ENCODE measurements at places on chromosomes 2 and 18. TPM values are rescaled to one million over a fixed set of nuclear protein-coding genes. Genes with fewer than 3 reads are reported as not detected.

The IKZF2 gene
- polyA plus RNA-seq: 0.10 TPM

The LYPD6 gene
- not detected for polyA plus RNA-seq

The MROH2A gene
- polyA plus RNA-seq: not detected

The ALPI gene
- polyA plus RNA-seq: not detected

DNA sequence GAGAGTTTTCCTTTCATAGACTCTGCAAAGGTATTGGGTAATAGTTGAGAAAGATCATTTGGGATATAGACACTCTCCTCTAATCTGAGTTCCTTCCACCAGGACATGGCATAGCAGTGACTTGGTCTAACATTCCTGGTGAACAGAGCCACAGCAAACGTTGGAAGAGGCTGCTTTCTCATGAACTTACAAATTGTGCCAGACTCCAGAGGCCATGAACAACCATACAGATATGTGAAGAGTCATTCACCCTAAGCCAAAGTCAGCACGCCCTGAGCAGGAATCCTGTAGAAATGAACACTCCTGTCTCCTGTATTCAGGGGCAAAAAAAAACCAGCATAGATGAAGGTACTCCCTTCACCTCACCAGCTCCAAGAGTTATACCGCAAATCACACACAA lies 152.8 kb downstream of the TMEM18 start:
- no peaks in the 10 kb centered on the region for H3K27me3 ChIP-seq
- H3K4me1 ChIP-seq: no peaks in the 10 kb centered on the region
- no peaks in the 10 kb centered on the region for H3K36me3 ChIP-seq
- no peak for DNase-seq

DNA sequence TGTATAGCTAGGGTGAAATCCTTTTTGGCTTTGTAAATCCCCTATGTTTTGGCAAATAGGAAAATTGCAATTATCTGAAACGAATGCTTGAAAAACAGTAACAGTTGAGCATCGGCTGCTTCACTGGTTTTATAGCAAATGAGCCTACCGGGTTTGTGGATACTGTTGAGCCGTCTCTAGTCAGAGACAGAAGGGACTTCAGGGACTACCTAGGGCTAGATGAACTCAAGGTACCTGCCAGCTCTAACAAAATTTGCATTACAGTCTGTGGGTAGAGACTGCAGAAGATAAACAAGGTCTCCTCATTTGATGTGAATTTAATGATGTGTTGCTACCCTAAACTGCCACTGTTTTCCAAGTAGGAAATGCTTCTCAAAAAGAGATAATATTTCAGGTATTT lies 101.1 kb downstream of the EML6 start:
- no peaks in the 10 kb centered on the region for H3K36me3 ChIP-seq
- H3K4me1 ChIP-seq: no peaks in the 10 kb centered on the region
- H3K4me3 ChIP-seq: no peak overlapping the region
- DNase-seq: no peak
- no peaks in the 10 kb centered on the region for H3K27me3 ChIP-seq

DNA sequence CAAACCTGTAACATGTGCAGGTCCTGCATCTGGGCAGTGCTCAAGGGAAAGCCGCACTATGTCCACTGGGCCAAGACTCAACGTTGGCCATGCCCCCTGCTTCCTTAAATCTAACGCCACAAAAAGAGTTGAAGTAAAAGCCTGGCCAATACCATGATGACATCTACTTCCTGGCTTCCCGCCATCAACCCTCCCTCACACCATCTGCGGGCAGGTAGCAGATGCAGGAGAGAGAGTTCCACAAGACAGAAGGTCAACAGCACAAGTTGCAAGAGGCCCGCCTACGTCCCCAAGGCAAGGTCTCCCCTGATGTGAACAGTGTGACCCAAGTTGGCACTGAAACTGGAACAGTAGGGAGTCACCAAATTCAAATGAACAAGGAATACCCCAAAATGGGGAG lies 48.4 kb downstream of the ABCG8 start:
- DNase-seq: no peak
- no peak overlapping the region for H3K27ac ChIP-seq
- H3K4me1 ChIP-seq: no peaks in the 10 kb centered on the region
- no peak overlapping the region for H3K4me3 ChIP-seq
- H3K36me3 ChIP-seq: peaks cover 48% of the 10 kb centered on the region
- no peaks in the 10 kb centered on the region for H3K27me3 ChIP-seq

GRCh38 chr18:62788876-62789275 lies 73.5 kb downstream of the PHLPP1 start:
- H3K4me1 ChIP-seq: peaks cover 11% of the 10 kb centered on the region
- DNase-seq: no peak
- H3K4me3 ChIP-seq: no peak overlapping the region
- no peaks in the 10 kb centered on the region for H3K27me3 ChIP-seq

- no peaks in the 10 kb centered on the region for H3K36me3 ChIP-seq
- no peak overlapping the region for H3K4me3 ChIP-seq
These were observed 53.1 kb upstream of the ATP5MC3 start for GRCh38 chr2:175234650-175235049.

- no peak for DNase-seq
- H3K4me1 ChIP-seq: no peaks in the 10 kb centered on the region
- H3K27me3 ChIP-seq: no peaks in the 10 kb centered on the region
These were observed 168.9 kb downstream of the CDH7 start for GRCh38 chr18:65919663-65920062.

GRCh38 chr2:230347659-230348305 lies 20.8 kb downstream of the SP140L start:
- H3K4me1 ChIP-seq: peaks cover 5% of the 10 kb centered on the region
- peaks cover 9% of the 10 kb centered on the region for H3K36me3 ChIP-seq
- no peaks in the 10 kb centered on the region for H3K27me3 ChIP-seq
- no peak for DNase-seq
- H3K27ac ChIP-seq: peak overlapping the region; percentile 16
